Stimulated activated CD4-positive, alpha-beta T cell treated with anti-CD3 and anti-CD28 coated beads, Interleukin-15, amount 100 ng/mL, for 48 hours (primary cell): ENCODE measurements at places on chromosomes 3 and 15.

GRCh38 chr3:54134713-54135112, 12.4 kb downstream of the CACNA2D3 start:
- DNase-seq: no peak

GRCh38 chr3:89474333-89475130, 367.1 kb downstream of the EPHA3 start:
- DNase-seq: no peak

- DNase-seq: no peak
Observed at GRCh38 chr3:183212565-183212964, 40.5 kb upstream of the B3GNT5 start.

DNA sequence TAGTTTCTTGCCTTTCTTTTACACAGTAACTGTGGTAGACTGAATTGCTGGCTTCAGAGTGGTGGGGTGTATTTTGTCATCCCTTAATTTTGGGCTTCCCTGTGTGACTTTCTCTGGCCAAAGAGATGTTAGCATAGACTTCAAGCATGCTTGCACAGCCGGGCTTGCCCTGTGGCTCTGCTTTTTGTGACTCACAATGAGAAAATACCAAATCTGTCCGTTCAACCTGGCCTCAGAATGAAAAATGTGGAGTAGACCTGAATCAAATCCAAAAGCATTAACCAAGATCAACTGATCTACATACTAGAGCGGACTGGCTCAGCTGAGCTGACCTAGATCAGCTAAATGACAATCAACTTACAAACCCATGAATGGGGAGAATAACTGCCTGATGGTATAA, 51.4 kb downstream of the PLAAT1 start:
- no peak for DNase-seq

DNA sequence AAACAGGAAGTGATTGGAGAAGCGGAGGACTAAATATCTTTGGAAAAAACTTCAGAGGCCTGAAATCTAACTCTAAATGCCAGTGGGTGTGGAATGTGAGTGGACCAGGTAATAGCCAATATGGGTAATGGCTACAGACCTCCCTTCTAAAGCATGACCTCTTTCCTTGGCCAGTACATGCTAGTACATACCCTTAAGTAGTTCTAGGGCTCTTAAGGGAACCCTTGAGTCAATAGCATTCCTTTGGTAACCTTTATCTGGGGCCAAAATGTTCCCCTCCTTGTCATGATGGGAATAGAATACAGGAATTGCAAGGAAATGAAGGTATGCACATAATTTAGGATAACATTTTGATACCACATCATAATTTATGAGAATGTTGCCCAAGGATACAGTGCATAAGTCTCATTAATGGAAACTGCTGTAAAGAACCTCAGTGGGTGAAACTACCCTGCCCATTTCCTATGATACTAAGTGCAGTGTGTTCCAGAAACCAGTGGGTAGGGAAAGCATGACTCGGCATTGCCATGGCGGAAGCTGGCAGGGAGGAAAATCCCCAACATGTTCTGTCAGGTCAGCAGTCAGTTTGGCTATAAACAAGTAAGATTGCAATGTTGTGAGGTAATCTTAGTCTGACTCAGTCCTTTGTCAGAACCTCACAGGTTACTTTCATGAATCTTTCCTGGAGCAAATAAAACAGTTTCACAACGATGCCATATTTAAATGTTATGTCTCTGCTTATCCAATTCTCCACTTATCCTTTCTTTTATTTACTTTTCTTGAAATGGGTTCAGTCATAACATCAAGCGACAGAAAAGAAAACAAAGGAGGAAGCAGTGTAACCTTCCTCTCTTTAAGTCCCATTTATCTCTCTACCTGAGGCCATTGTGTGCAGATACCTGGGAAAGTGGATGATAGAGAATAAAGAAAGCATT, 23.5 kb upstream of the RAP2B start:
- DNase-seq: peak; percentile 51

GRCh38 chr3:138684396-138684795, 75.8 kb downstream of the FAIM start:
- no peak for DNase-seq

GRCh38 chr15:50119063-50120040, at the start of gene ATP8B4:
TSS of gene ATP8B4 (minus strand) at chr15:50119233. CDS start at chr15:50106966, 12,267 bp downstream.
- no peak for DNase-seq
